ENCODE measurements at places on chromosomes 13 and 19.

GRCh38 chr19:48030073-48030472, 13.8 kb downstream of the CABP5 start:
- DNase-seq = no peak

DNA sequence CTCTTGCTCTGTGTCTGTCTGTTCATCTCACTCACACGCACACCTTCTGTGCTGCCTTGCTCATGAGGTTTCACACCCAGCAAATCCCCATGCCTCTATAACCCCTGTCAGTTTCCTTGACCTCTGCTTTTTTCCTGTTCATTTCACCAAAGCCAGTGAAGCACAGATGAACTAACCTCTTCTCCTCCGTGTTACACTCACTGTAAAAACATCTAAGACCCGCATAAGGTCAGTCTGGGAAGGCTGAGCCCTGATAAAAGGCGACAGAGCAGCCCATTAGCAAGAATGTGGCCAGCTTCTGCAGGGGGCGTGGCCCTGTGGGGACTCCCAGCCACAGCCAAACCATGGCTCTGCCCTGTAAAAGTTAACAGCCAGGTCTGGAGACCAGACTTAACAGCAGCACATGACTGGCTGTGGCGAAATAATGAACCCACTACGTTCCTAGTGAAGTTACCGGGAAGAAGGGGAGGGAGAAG, 42.8 kb upstream of the NPAS1 start:
- DNase-seq = no peak

- no peak for DNase-seq
Measured at GRCh38 chr19:55370305-55370988, at the start of gene IL11. TSS of gene IL11 (minus strand) at chr19:55370463. CDS start at chr19:55370310, 153 bp downstream.

GRCh38 chr13:44573790-44574465, 2.2 kb downstream of the TSC22D1 start:
- DNase-seq = no peak

DNA sequence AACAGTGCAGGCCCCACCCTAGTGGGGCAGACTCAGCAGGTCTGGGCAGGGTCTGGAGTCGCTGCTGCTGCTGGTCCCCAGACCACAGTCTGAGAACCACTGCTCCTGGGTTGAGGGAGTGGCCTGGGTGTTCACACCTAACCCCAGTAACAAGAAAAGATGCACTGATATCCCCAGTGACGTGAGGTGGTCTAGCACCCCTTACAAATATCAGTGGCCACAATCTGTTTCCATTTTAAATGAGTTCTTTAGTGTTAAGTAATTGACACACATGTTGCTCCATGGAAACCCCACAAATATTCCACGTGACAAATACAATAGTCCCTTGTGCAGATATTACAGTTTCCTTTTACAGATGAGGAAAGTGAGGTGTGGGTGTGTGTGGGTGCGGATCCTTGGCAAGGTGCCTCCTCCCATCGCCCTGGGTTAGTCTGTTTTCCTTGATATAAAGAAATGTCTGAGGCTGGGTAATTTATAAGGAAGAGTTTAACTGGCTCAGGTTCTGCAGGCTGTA, 96.3 kb upstream of the GPR183 start:
- no peak for DNase-seq

DNA sequence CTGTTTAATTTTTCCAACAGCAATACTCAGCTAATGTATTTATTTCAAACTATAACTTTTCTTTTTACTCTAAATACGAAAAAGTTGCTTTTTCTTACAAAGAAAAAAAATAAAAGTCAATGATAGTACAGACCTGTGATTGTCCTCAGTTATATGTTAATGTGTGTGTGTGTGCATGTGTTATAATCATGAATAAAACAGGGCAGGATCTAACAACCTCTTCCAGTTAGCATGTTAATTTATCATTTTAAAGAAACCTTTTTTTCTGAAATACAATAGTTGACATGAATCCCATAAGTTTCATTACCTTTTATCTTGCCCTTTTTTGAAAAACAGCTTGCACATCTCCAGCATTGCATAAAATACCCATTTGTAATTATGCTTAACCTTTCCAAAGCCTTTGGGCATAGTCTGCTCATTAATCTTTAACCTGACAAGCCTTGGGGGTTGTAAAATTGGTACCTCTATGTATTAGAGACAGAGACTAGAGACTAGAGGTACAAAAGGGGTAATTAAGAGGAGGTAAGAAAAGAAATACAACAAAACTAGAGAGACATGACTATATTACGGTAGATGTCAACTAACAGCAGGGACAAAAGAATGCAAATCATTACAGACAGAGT, 828.1 kb downstream of the OLFM4 start:
- no peak for DNase-seq

DNA sequence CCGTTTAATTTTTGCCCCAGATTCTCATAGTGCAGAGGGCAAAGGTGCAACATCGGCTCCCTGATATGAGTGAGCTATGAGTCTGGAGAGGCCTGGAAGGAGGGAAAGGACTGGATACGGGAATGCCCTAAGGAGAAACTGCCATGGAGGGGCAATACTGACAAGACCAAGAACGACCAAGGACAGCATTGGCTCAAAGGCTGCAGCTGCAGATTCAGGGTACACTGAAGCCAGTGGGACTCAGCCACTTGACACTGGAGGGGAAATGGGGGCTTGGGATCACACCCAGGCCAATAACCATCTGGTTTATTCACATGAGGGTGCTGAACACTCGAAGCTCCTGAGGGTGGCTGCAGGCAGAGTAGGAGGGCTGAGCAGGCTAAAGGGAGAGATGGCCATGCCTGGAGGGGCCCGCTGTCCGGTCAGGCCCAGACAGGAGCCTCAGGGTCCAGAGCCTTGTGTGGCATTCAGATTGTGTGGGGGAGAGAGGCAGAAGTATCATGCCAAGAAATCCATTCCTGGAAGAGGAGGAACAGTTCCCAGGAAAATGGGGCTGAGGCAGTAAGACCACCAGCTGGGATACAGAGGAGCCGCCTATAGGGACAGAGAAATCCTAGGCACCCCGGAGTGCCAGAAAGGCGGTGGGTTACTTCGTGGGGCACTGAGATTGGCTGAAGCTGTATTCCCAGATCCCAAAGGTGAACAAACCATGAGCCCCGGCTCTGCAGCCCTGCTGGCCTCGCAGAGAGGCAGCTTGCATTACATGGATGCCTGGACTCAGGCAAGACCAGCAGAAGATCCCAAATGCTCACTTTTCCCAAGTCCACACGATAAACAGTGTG, 20.7 kb downstream of the COL4A1 start:
- no peak for DNase-seq

- no peak for DNase-seq
Measured at GRCh38 chr19:47157431-47158321, 27.0 kb downstream of the SAE1 start.

DNA sequence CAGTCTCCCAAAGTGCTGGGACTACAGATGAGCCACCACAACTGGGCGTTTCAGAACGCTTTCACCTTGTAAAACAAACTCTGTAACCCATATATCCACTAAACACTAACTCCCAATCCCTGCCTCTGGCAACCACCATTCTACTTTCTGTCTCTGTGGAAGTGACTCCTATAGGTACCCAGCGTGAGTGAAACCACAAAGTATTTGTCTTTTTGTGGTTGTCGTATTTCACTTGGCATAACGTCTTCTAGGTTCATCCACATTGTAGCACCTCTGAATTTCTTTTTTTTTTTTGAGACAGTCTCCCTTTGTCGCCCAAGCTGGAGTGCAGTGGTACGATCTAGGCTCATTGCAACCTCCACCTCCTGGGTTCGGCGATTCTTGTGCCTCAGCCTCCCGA, 44.8 kb downstream of the BRD4 start:
- no peak for DNase-seq

- no peak for DNase-seq
Measured at GRCh38 chr13:43799191-43799590, 12.4 kb upstream of the ENOX1 start.

- DNase-seq = no peak
Measured at GRCh38 chr13:29193083-29193482, 372.9 kb downstream of the MTUS2 start.

DNA sequence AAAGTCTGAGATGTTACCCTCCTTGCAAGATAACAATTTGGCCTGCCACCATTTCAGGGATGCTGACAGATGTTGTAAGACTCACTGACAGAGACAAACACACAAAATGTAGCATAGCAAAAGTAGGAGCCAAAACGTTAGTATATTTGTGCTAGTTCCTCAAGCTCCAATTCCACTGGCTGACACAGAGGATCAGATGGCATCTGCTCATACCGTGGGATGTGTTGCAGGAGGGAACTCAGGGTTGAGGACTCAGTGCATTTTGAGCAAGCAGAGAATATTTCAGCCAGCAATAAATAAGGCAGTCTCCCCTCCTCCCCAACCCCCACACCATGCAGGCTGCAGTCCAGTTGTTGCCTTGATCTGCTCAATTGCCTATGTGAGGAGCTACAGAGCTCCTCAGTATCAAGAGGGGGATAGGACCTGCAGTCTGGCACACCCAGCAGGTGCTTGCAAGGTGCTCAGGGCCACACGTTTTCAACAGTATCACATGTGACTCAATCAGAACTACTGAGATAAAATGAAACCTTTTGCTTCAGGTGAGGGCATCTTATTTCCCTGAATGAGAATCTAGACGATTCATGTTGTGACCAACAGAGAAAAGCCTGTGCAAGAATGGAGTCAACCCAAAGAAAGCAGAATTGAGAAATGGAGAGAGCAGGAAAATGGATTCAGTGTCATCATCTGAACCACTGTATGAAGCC, 23.6 kb upstream of the LRCH1 start:
- DNase-seq = no peak

DNA sequence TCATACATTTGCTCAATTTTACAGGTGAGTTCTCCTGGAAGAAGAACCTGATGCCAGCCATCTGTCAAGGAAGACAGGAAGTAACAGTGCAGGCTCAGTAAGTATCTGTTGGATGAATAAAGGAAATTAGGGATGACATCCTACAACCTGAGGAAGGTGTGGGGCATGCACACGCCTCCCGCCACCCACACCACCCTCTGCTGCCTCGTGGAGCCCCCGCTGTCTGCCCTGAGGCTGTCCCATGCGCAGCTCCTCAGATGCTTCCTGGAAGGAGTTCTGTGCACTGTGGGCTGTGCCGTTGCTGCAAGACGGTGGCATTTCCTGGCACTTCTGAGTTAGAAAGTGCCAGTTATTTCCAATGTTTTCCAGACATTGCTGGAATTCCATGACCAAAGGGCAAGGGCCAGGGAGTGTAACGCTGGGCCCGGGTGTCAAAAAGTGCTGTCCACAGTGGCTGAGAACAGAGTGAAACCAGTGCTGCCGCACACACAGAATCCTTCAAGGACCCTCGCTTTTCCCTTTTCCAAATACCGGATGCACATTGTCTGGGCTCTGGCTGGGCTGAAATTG, 4.2 kb upstream of the TEX29 start:
- DNase-seq = no peak

DNA sequence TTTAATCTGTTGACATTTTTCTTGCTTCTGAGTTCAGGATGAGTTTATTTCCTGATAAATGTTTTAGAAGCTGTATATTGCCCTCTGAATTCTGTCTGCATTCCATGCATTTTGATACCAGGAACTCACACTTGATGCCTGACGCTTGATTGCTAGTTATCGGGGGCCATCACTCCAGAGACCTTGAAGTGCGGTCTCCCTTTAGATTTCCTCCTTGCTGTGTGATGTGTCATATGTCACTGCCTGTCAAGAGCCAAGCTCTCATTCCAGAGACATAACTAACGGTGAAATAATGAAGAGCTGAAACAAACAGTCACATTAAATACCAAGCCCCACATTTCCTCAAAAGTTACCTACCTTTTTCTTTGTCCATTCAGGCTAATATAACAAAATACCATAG, 155.5 kb downstream of the TNFSF13B start:
- DNase-seq = no peak

DNA sequence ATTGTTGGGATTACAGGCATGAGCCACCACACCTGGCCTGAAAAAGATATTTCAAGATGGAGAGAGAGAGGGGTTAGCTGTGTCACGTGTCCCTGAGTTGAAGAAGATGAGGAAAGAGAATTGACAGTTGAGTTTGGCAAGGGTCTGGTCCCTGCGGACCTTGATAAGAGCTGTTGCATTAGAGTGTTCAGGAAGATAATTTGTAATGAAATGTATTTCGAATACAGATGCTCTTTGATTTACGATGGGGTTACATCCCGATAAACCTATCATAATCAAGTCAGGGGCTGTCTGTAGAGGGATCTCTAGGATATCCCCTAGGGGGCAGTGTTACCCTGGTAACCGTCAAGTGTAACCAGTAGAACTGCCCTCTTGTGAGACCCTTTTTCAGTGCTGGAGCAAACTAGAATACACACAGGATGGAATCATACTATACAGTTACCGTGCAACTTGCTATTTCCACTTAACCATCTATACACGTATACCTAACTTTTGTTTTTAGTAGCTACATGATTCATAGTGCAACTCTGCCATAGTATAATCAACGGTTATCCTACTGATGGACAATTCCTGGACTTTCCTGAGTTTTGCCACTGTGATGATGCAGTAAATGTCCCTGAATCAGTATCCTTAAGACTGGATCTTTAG, 1.5 kb upstream of the ELOF1 start:
- peak; percentile 82 for DNase-seq
